Epithelial cell of esophagus (primary cell): ENCODE measurements at places on chromosomes 16 and 17.

DNA sequence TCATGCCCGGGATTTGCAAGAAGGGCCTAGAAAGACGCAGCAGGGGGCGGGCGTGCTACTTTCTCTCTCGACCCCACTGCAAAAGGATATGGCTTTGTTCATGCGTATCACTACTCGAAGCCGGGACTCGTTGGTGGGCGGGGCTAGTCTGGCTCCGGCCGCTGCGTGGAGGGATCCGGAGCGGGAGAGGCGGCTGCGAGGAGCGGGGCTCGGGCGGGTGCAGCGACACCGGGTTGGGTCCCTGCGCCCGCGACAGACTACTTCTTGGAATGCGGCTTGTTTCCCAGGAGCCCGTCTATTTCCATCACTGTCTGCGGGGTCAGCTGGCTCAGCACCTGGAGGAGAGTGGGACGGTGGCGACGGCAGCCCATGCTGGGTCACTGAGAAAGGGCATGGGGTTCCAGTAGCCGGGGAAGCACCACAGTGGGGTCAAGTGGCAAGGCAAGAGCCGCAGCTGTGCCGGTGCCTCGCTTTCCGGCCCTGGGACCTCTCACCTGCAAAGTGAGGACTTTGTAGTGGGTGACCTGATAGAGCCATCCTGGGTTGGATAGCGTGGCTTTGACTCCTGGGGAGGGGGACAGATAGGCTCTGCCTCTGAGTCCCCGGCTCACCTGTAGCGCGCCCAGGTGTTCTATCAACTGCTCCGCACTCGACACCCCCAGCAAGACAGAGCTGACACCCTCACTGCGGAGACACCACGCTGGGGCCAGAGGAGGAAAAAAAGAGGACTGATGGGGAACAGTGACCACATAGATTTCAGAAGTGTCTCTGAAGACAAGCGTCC lies 6.6 kb downstream of the KCNAB3 start:
- peak; percentile 69 for DNase-seq

DNA sequence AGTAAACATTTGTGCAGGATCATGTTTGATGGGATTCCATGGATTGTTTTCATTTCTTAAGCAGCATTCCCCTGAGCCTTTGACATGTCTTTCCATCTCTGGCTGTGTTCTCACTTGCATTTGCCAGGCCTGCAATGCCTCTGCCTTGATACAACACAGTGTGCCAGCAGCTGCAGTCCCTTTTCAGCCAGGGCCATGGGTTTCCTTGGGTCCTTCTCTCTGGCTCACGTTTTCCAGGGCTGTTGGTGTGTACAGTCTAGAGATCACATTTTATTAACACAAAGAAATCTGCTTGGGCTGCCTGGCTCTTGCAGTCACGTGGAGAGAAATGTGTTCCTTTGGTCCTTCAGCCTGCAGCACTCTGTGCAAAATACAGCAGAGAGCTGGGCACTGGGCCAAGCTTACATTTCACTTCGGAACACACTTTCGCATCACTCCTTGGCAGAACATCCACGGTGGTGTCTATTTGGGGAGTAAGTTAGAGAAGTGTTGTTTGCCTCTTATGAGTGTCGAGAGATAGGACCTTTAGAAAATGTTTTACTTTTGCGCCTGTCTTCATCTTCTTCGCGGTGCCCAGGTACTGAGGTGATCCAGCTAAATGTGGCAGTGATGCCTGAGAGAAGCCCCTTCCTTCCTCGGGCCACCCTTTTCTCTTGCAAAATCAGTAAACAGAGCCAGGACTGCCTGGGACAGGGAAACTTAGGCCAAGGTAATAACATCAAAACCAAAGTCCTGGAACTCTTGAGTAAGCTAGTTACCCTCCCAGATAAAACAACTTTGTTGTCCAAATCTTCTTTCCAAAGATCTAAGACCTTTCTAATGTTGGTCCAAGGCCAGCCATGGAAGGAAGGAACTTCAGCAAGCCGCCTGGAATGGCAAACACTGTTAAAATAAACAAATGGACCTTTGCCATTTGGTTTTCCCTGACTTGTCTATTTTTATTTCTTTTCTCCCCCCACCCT lies 20.9 kb downstream of the HLF start:
- DNase-seq: peak; percentile 53

DNA sequence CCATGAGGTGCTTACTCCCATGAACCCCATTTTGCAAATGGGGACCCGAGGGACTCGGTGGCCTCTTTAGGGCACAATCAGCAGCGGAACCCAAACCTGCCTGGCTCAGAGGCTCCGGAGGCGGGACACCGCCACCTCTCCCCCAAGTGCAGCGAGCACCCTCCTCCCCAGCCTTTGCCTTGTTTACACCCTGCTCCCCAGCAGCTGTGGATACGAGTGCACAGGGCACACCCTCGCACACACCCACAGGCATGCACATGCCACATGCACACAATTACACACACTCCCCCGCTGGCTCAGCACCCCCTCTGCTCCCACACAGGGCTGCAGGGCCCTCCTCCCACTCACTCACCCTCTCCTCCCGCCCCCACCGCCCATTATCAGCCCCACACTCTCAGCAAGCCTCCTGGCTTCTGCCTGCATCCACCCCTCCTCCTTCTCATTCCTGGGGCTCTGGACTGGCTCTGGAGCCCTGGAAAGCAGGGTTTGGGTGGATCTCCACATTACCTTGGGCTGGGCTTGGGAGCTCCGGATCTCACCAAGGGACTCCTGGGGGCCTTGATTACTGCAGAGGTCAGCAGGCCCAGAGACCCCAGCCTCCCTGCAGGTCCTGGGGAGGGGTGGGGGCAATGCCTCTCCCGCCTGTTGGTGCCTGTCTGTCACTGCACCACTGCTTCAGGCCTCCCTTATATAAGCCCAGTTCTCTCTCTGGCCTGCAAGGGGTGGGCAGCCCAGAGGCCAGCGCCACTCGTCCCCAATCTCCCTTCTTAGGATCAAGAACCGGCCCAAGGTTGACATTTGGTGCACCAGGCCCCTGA lies 6.4 kb downstream of the PDK2 start:
- no peak for DNase-seq

DNA sequence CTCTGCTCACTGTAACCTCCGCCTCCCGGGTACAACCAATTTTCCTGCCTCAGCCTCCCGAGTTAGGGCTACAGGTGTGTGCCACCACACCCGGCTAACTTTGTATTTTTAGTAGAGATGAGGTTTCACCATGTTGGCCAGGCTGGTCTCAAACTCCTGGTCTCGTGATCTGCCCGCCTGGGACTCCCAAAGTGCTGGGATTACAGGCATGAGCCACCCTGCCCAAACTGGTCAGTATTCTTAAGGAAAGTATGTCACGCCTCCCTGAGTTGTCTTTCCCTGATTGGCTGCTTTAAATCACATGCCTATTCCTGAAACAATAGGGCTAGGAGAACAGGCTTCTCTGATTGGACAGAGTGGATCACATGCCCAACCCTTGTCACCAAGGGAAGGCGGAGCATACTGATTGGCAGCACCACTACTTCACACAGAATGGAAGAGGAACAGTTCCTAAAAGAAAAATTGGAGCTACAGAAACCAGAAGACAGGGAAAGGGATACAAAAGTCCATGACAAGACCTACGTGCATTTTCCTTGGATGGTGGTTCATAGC lies 17.6 kb upstream of the CYB5B start:
- DNase-seq: peak; percentile 36

- DNase-seq: no peak
These were observed 213.2 kb downstream of the NTN1 start for GRCh38 chr17:9234389-9234945.
